NCI-H774 (cell line): ENCODE measurements at places on chromosomes 3 and 15.

DNA sequence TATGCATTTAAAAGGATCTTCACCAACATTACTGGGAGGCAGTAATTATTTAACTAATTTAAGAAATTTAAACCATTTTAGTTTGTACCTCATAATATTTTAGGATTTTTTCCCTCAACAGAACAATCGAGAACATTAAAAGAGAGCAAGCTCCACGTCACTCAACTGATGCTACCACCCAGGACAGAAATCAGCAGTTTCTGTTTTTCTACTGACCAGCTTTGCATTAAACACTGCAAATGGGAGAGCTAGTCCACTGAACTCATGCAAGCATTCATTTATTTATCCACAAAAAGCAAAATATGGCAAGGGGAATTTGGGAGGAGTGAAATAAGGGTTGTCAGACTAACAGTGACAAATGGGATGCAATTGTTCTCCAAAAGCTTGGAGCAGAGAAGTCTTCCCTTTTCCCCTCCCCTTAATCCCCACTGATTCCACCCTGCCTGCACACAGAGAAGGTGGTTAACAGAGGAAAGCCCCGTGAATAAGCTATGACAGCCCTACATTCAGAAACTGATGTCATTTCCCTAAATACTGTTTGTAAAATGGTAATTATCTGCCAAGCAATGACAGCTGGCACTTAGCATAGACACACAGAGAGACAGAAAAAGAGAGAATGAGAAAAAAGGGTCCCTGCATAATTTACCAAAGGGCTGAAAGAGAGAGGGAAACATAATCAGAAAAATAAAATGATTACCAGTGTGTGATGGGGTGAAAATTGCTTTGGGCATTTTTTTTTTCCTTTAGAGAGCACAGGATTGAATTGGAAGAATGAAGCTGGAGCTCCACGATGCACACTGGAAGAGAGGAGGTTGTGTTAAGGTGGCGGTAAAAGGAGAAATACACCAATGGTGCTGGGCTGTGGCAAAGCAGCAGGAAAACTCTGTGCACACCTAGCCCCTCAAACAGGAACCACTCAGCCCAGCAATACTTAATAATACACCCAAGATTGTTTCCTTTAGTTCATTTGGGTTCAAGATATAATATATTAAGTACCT is 777.4 kb downstream of the TUSC7 start:
- peak; percentile 27 for DNase-seq

DNA sequence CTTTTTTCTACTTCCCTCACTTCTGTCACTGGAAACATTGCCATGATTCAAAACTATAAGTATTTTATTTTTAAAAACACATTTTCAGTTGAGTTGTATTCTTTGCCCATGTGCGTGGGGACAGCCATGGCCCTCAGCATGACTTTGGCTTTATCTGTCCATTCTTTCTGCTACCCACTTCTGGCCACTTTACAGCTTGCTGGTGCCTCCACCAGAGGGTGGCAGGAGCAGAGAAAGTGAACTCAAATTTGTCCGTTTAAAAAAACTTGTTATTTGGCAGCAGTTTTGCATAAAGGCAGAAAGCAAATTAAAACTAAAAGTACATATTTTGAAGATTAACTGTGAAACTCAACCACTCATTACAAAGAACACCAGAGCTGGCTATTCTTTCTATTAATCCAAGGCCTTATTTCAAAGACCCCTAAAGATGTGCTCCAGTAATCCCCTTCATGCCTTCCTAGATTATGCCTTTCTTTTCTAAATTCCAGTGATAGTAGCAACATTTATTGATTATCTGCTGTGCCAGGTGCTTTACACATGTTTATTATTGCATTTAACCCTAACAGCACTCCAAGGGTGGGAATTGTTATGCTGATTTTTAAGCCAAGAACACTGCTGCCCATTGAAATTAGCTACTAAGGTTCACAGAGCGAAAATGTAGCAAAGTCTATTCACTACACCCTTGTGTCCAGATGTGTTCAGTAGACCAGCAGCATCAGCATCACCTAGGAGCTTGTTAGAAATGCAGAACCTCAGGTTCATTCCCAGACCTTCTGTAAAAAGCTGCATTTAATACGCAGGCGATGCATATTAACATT is 134.8 kb downstream of the THRB start:
- no peak for DNase-seq

GRCh38 chr15:65068403-65068788 is 605 bp upstream of the RASL12 start:
- no peak for DNase-seq

GRCh38 chr3:89314454-89315098 is 207.2 kb downstream of the EPHA3 start:
- DNase-seq: no peak

DNA sequence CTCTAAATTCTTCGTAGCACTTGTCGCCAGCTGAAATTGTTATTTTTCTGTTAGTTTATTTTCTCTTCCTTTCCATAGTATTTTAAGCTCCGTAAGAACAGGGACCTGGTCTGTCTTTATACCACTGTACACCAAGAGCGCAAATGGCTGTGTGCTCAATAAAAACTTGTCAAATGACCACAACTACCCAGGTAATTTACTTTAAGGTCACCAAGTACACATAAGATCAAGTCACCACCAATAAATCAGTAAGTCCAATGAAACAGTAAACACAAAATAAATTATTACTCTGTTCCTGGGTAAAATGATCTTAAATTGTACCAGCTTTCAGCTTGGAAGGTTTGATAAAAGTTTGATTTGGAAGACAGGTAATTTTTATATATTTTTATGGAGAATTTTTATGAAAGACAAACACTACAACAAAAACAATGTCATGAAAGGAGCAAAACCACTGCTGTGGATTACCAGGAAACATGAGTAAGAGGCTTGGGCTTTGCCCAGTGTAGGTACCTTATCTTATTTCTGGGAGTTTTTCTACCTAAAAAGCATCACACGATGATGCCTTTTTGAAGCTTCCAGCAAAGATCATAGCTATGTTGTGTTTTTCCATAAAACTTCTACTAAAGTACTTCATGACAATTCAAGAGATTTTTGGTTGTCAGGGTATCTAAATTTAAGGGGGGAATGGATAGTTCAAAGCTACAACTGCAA is 406.8 kb downstream of the SHQ1 start:
- DNase-seq: no peak

GRCh38 chr15:65305776-65306175 is 1.3 kb downstream of the RNU5B-1 start:
- no peak for DNase-seq

DNA sequence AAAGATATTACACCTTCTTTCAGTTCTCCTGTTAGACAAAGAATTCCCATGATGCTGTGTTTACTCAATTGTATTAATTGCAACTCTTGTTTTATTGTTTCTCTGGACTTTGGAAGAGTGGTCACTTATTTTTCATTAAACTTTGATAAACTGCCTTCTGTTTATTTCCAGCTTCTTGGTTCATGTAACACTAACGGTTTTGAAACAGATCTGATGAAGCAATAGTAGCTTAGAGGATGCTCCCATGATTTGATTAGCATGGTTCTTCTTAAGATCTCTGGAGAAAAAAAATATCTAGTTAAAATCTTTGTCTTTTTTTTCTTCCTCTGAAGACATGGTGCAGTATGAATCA is 90.1 kb downstream of the FNDC3B start:
- no peak for DNase-seq

DNA sequence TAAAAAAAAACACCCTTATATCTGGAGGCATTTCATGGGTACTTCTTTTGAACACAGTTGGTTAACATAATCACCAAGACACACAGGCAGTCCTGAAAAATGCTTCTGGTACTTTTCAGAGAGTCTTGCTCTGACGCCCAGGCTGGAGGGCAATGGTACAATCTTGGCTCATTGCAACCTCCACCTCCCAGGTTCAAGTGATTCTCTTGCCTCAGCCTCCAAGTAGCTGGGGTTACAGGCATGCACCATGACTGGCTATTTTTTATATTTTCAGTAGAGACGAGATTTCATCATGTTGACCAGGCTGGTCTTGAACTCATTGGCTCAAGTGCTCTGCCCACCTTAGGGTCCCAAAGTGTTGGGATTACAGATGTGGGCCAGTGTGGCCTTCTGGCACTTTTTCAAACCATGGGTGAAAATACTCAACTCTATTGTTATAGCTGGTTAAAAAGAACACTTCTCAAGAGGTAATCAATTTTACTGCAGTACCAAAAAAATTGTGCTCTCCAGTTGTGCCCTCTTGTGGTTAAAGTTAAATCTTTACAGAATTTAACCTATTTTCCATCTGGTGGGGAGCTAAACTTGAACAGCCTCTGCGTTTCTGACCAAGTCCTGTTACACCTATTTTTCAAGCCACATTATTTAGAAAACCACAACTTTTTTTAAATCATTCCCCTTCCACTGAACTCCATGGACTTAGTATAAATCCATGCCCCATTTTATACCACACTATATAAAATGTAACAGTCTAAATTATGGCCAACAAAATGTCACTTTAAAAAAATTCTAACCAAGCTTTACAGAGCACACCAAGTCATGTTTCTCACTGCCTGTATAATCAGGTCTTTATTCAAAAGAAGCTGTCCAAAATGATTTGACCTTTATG is 1.2 kb upstream of the SNAPC5 start:
- no peak for DNase-seq

GRCh38 chr3:13095408-13095937 is 22.2 kb upstream of the IQSEC1 start:
- no peak for DNase-seq

GRCh38 chr3:70182166-70182565 is 130.3 kb downstream of the MDFIC2 start:
- DNase-seq: no peak
